ENCODE measurements at places on chromosomes 12 and 14. TPM values are rescaled to one million over a fixed set of nuclear protein-coding genes. Genes with fewer than 3 reads are reported as not detected.

DNA sequence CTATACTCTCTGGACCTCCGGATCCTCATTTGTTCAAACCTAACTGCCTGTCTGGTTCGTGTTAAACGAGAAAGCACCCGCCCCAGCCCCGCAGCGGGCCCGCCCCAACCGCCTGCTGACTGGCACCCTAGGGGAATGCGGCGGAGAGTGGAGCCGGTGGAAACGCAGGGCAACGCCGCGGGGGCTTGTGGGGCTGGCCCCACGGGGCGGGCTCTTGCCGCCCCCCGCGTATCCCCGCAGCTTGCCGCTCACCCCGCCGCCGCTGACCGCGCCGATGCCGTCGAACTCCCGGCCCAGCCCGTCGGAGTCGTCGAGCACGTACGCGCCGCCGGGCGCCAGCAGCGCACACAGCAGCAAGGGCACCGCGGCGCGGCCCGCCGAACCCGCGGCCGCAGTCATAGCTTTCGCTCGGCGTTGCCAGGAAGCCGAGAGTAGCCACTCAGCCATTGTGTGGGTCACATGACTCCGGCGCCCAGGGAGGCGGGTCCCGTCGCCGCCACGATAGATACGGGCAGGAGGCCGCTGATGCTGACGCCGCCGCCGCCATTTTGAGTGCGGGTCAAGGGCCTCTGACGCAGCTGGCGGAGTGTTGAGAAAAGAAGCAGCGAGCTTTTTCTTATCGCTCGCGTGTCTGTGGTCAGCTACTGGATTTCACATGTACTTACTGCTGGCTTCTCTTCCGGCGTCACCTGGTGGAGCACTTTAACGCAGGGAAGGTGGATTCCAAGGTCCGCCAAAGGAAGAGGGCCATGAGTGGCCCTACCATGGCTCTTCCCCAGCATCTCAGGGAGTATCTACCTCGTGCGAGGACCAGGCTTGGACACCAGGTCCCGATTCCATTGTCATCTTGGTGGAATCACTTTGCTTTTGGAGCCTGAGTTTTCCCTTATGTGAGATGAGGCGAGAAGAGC is at the start of gene GALC:
TSS of gene GALC (minus strand) at position 465 of the 911 bp plus-strand sequence. CDS start at position 447, 18 bp downstream.
- peak; percentile 80 for DNase-seq

- DNase-seq, result no peak
These were observed 636.1 kb downstream of the KCNH5 start for GRCh38 chr14:62409169-62409568.

Gene ALX1
- not detected for total RNA-seq

Gene ANO2
- not detected for total RNA-seq

- DNase-seq, result no peak
These were observed 120.3 kb downstream of the VRK1 start for GRCh38 chr14:96917442-96917963.

DNA sequence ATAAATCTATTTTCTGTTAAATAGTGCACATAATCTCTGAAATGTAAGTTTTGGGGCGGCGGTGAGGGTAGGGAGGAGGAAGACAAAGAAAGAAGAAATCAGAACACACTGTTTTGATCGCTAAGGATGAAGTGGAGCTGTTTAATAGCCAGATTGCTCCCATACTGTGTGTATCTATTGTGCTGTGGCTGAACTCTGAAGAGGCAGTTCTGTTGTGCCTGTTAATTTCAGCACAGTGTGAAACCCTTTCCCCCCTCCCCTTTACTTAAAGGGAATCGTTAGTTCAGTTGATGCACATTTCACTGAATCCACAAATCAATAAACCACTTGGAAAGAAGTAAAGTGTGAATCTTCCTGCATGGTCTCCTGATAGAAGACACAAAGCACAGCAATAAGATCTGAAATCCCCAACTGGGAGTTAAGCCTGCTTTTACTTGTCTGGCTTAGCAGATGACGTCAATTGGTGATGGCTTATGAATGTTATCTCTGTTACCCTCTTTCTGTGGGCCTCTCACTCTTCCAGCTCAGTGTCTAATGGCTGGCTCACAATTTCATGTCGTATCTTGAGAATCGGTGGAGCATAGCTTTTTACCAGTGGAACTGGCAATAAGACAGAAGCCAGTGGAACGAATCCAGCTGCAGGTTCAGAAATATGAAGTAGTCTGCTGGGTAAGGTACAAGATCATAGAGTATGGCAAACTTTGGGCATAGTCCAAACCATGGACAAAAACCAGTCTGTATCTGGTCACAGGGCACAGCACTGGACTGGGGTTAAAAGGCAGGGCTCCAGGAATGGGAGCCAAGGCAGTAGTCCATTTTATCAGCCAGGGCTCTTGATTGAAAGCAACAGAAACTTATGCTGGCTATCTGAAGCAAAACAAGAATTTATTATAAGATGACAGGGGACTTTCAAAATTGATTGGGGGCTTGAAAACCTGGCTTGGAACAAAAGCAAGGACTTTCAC is 413.5 kb upstream of the SEL1L start:
- no peak for DNase-seq

Gene INSM2
- not detected for total RNA-seq

Gene CISTR
- not detected for total RNA-seq

Gene PTPRQ
- 0.64 TPM for total RNA-seq

GRCh38 chr14:102544747-102545460 is 35.3 kb upstream of the ANKRD9 start:
- DNase-seq, result no peak

Gene TPH2
- total RNA-seq, result not detected

Data from Caki2 (cell line).